ENCODE measurements at places on chromosomes 2 and 18.
A peak's percentile ranks its signal among the peaks of the same experiment; 100 is the strongest.

- DNase-seq: no peak
Measured at GRCh38 chr18:34380326-34380725, 155.6 kb upstream of the NOL4 start.

- peak; percentile 83 for DNase-seq
Measured at GRCh38 chr18:70332694-70333093, 43.8 kb downstream of the SOCS6 start.

DNA sequence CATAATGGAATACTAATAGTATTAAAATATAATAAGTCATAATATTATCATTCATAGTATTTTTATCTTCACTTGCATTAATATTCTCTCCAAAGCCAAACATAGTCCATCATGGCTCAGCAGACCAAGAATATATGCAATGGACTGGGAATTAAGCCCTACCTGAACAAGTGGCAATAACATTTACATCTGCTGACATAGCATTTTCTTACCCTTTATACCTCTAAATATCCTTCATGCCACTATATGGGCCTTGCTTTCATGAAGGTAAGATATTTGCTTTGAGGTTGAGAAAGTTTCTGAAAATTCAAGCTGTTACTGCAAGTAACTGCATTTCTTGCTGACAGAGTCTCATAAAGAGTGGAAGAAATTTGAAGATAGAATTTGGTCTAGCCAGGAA lies 847.4 kb upstream of the GCFC2 start:
- DNase-seq: no peak

DNA sequence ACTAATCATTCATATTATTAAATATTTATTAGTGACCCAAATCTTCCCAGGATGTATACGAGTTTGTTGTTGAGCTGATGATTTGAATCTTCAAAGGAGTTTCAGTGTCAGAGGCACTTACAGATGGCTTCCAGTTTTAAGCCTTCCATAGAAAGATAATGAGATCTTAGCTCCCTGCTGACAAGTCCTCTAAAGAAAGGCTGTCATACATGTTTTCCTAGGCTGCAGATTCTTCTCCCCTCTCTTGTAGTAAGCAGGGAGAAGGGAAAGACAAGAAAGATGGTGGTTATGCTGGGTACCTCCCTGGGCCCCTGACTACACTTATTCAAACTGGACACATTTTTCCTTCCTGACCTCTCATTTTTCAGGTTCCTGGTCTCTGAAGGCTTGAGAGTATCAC lies 8.1 kb upstream of the GAREM1 start:
- no peak for DNase-seq

- DNase-seq: peak; percentile 92
Measured at GRCh38 chr2:200786826-200787225, 24.9 kb upstream of the BZW1 start.

- no peak for DNase-seq
Measured at GRCh38 chr2:181421131-181421458, 36.1 kb upstream of the ITGA4 start.

DNA sequence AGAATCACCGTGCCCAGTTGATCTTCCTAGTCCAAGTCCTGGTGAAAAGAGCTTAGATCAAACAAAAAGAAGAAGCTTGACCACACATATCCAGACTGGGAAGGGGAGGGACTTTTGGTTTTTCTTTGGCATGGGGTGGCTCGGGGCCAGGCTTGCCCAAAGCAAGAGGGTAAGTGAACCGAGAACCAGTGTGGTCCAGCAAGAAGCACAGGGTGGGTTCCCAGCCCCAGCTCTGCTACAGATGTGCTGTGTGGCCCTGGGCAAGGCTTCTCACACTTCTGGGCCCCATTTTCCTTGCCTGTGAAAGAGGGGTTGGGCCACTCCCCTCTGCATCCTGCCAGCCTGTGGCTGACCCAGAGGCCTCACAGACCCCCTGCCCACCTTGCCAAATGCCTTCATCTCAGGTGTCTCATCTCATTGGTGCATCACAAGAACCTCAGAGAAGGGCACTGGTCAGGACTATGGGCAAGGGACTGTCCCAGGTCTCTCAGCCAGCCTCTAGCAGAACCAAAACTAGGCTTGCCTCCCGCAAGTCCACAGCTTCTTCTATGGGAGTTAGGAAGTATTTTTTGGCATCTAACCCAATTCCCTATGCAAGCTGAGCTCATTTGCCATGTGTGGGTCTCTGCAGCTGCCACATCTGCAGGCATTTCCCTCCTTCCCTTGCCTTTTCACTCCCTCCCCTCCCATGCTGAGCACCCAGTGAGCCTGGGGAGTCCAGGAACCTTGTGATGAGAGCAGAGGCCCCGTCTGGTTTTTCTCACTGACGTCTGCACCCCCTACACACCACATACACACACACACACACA lies 6.9 kb downstream of the ATP6V1B1 start:
- DNase-seq: no peak

DNA sequence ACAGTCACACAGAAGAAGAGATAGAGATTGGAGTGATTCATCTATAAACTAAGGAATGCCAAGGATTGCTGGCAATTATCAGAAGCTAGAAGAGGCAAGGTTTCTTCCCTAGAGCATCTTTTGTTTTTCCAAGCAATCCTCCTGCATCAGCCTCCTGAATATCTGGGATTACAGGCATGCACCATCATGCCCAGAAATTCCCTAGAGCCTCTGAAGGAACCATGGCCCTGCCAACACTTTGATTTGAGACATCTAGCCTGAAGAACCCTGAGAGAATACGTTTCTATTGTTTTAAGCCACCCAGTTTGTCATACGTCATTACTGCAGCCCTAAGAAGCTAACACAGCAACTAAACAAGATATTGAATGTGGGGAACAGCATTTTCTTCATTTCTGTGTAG lies 525.0 kb downstream of the ERBB4 start:
- DNase-seq: no peak

GRCh38 chr18:50982802-50983179 lies 15.0 kb downstream of the ELAC1 start:
- DNase-seq: no peak

GRCh38 chr2:7023542-7023941 lies 106.3 kb downstream of the RNF144A start:
- DNase-seq: no peak

GRCh38 chr2:197571627-197572271 lies 55.9 kb downstream of the MOB4 start:
- peak; percentile 29 for DNase-seq
